Tibial nerve (tissue), 4 donors: ENCODE measurements at places on chromosomes 3 and 15. TPM values are rescaled to one million over a fixed set of nuclear protein-coding genes. Genes with fewer than 3 reads are reported as not detected.

The NR2C2 gene
- total RNA-seq, result 54.3 TPM

The COL6A5 gene
- not detected for total RNA-seq

The TNIK gene
- 6.3 TPM for total RNA-seq

The LSAMP gene
- total RNA-seq, result 4.0 TPM

The RTP3 gene
- not detected for total RNA-seq

DNA sequence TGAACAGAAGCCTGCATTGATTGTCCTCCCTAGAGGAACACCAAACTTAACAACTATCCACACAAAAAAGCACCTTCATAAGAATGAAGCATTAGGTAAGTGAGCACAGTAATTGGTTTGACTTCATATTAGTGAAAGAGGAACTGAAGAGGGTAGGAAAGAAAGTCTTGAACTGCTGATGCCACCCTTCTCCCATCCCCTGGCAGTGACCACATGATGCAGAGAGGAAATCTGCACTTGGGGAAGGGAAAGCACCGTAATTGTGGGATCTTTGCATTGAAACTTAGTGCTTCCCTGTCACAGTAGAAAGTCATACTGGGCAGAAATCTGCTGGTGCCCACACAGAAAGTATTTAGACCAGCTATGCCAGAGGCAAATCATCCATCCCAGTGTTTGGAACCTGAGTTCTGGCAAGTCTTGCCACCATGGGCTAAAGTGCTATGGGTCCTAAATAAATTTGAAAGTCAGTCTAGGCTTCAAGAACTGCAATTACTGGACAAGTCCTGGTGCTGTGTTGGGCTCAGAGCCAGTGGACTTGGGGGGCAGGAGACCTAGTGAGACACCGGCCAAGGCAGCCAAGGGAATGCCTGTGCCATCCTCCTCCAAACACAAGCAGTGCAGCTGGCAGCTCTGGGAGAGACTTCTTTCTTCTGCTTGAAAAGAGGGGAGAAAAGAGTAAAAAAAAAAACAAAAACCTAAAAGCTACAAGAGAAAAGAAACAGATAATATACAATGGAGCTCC, 63.6 kb downstream of the SLC15A2 start:
- no peaks in the 10 kb centered on the region for H3K36me3 ChIP-seq
- no peak overlapping the region for H3K27ac ChIP-seq
- no peaks in the 10 kb centered on the region for H3K4me1 ChIP-seq
- no peaks in the 10 kb centered on the region for H3K27me3 ChIP-seq
- no peak for DNase-seq

GRCh38 chr3:183777016-183777618, 48.3 kb downstream of the MAP6D1 start:
- no peak for DNase-seq
- no peak overlapping the region for H3K4me3 ChIP-seq

GRCh38 chr3:56966509-56966908, 94.0 kb upstream of the SPATA12 start:
- no peak for DNase-seq
- H3K27me3 ChIP-seq, result no peaks in the 10 kb centered on the region
- H3K27ac ChIP-seq, result no peak overlapping the region
- H3K4me1 ChIP-seq, result no peaks in the 10 kb centered on the region

DNA sequence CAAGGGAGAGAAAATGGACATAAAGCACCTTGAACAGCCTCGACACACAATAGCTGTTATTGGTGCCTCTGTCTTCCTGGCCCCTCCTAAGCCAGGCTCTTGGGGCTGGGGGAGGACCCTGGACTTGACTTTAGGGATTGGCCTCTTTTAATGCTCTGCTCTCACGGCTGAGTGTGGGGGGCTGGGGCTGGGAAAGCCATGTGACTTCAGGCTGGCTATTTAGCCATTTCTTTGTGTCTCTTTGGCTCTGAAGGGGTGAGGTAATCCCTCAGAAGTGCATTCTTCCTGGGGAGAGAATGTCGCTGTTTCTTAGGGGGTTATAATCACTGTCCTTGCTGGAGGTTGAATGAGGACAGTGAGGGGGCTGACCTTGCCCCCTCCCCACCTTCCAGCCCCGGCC, 26.2 kb downstream of the MAGEF1 start:
- peaks cover 23% of the 10 kb centered on the region for H3K4me1 ChIP-seq
- no peaks in the 10 kb centered on the region for H3K27me3 ChIP-seq
- H3K4me3 ChIP-seq, result no peak overlapping the region
- H3K27ac ChIP-seq, result no peak overlapping the region
- no peaks in the 10 kb centered on the region for H3K36me3 ChIP-seq

GRCh38 chr3:4866866-4867265, 112.4 kb upstream of the BHLHE40 start:
- H3K27ac ChIP-seq, result peak overlapping the region; percentile 91
- H3K27me3 ChIP-seq, result no peaks in the 10 kb centered on the region
- H3K4me1 ChIP-seq, result peaks cover 33% of the 10 kb centered on the region
- peak overlapping the region; percentile 7 for H3K4me3 ChIP-seq

DNA sequence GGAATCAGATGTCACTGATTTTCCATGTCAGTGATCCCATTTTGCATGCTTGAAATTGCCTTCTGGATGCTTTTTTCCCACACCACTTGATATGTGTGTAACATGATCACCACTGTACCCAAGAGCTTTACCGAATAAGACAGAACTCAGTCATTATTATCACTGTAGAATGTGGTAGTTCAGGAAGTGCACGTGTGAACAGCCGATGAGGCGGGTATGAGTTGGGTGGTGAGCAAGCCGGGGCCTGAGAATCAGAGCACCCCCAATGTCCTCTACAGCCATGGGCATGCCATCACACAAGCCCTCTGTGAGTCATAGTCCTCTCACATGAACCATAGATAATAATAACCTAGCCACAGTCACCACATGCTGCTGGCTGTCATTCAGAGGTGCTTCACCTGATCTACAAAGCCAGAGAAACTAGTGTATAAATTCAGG, 470.8 kb downstream of the SOX2 start:
- no peak overlapping the region for H3K4me3 ChIP-seq
- no peaks in the 10 kb centered on the region for H3K27me3 ChIP-seq
- H3K36me3 ChIP-seq, result no peaks in the 10 kb centered on the region
- no peak for DNase-seq
- H3K27ac ChIP-seq, result no peak overlapping the region
- no peaks in the 10 kb centered on the region for H3K4me1 ChIP-seq

DNA sequence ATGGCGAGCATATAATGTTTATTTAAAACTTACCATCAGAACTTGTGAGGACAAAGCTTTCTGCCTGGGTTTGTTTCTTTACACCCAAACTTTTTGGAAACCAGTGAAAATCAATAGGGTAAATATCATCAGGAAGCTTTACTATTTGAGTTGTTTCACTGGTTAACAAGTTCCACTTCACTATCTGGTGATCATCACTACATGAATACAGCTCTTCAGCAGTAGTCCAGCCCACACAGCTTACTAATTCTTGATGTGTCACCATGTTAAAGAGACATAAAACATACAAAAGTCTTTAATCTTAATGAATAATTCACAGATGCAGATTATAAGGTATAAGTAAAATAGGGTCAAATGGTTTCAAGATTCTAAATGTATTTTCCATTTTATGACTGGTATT, 17.6 kb downstream of the IFT80 start:
- no peak overlapping the region for H3K4me3 ChIP-seq
- H3K27me3 ChIP-seq, result no peaks in the 10 kb centered on the region
- no peaks in the 10 kb centered on the region for H3K36me3 ChIP-seq
- H3K27ac ChIP-seq, result no peak overlapping the region
- H3K4me1 ChIP-seq, result no peaks in the 10 kb centered on the region

DNA sequence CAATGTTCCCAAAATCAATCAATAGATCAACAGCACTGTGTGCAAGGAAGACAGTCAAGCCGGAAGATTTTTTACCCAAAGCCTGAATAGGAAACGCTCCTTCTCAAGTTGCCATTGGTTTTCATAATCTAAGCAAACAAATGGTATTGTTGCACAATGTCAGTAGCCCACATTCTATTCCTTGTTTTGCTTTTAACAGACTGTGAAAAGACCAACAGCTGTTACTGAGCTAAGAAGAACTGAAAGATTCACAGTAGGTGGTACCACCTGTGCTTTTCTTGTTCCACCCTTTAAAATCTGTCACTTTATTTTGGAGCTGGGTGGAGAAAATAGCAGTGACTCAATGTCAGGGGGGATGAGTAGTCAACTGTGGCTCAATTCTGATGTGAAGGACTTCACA, 357.5 kb upstream of the CADM2 start:
- no peak overlapping the region for H3K27ac ChIP-seq
- no peaks in the 10 kb centered on the region for H3K4me1 ChIP-seq
- DNase-seq, result no peak
- no peaks in the 10 kb centered on the region for H3K36me3 ChIP-seq
- no peaks in the 10 kb centered on the region for H3K27me3 ChIP-seq

DNA sequence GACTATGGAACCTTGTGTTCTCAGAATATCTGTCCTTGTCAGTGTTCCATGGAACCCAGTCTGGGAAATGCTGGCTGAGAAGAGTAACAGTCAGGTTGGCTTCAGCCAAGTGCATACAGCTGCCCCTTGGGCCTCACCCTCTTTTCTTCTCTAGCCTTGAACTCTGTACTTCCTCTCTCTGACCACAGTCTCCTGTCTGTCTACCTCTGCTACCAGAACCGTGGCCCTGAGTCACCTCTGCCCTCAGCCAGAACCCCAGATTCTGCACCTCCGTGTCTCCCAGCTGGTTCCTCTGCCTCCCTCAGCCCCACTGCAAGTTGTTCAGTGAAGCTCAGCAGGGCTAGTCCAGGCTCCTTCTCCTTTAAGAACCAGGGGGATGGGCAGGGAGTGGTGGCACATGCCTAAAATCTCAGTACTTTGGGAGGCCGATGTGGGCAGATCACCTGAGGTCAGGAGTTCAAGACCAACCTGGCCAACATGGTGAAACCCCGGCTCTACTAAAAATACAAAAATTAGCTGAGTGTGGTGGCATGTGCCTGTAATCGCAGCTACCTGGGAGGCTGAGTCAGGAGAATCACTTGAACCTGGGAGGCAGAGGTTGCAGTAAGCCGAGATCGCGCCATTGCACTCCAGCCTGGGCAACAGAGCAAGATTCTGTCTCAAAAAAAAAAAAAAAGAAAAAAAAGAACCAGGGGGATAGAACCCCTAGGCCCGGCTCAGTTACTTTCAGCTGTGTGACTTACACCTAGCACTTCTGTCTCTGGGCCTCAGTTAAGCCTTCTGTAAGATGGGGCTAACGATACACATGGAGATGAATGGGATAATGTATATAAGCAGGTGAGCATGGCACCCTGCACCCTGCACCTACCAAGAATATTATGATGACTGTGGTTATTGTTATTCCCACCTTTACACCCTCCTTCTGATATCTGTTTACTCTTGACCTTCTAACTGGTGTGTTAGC, 24.3 kb upstream of the TATDN2 start:
- H3K4me1 ChIP-seq, result peaks cover 10% of the 10 kb centered on the region
- no peaks in the 10 kb centered on the region for H3K36me3 ChIP-seq
- no peak overlapping the region for H3K27ac ChIP-seq
- H3K4me3 ChIP-seq, result no peak overlapping the region
- H3K27me3 ChIP-seq, result no peaks in the 10 kb centered on the region

- no peak for DNase-seq
- H3K27me3 ChIP-seq, result no peaks in the 10 kb centered on the region
- H3K4me1 ChIP-seq, result peaks cover 6% of the 10 kb centered on the region
- H3K27ac ChIP-seq, result peak overlapping the region; percentile 99
- no peaks in the 10 kb centered on the region for H3K36me3 ChIP-seq
Observed at GRCh38 chr3:170180079-170180907, 1.2 kb downstream of the PHC3 start.

DNA sequence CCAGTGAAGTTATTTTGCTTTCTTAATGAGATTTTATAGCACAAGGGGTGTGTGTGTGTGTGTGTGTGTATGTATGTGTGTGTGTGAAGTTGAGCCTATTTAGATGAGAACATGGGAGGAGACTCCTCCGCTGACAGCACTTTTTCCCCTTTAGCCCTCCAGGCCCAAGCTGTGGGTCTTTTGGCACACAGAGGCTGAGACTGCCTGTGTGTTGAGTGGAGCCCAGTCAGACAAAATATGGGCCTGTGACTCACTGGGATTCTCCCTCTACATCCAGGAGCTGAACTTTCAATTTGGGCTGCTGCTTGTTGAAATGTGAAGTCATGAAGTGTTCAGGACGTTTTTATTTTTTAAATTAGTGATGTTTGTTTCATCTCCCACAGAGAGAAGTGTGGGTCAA, 108.0 kb downstream of the MFSD1 start:
- DNase-seq, result no peak
- H3K27me3 ChIP-seq, result no peaks in the 10 kb centered on the region
- no peaks in the 10 kb centered on the region for H3K36me3 ChIP-seq
- no peak overlapping the region for H3K27ac ChIP-seq
- H3K4me1 ChIP-seq, result no peaks in the 10 kb centered on the region
- no peak overlapping the region for H3K4me3 ChIP-seq

DNA sequence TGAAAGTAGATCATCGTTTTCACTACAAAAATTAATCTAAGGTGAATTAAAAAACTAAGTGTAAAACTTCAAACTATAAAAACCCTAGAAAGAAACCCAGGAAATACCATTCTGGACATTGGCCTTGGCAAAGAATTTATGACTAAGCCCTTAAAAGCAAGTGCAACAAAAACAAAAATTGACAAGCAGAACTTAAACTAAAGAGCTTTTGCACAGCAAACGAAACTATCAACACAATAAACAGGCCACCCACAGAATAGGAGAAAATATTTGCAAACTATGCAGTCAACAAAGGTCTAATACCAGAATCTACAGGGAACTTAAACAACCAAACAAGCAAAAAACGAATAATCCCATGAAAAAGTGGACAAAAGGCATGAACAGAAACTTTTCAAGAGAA, 302.0 kb downstream of the CHST2 start:
- no peaks in the 10 kb centered on the region for H3K4me1 ChIP-seq
- no peaks in the 10 kb centered on the region for H3K27me3 ChIP-seq
- H3K36me3 ChIP-seq, result no peaks in the 10 kb centered on the region
- no peak overlapping the region for H3K4me3 ChIP-seq

- no peaks in the 10 kb centered on the region for H3K27me3 ChIP-seq
- H3K4me1 ChIP-seq, result no peaks in the 10 kb centered on the region
- no peak overlapping the region for H3K4me3 ChIP-seq
- DNase-seq, result no peak
Observed at GRCh38 chr3:113664523-113665094, 31.8 kb downstream of the USF3 start.

- no peak for DNase-seq
- no peaks in the 10 kb centered on the region for H3K27me3 ChIP-seq
- no peak overlapping the region for H3K27ac ChIP-seq
Observed at GRCh38 chr3:161265916-161266571, 44.9 kb downstream of the NMD3 start.

DNA sequence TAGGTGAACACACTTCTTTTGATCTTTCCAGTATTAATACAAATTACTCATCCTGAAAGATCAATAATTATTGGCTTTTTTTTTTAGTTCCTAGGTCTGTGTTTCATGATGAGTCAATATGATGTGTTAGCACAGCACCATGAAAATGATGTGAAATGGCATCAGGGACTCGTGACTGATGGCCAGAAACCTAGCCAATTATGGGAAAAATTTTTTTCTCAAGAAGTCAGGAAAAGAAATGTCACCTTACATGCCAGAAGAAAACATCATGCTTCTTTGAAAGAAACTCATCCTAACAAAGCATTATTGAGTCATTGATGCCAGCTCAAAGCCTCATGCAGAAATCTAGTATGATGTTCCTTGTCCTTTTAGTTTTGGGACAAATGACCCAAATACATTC, 468.3 kb upstream of the CBLB start:
- H3K27ac ChIP-seq, result no peak overlapping the region
- DNase-seq, result no peak
- H3K4me3 ChIP-seq, result no peak overlapping the region
- H3K27me3 ChIP-seq, result no peaks in the 10 kb centered on the region
- H3K36me3 ChIP-seq, result no peaks in the 10 kb centered on the region
- no peaks in the 10 kb centered on the region for H3K4me1 ChIP-seq
